ENCODE measurements at places on chromosomes 13 and 19. TPM values are rescaled to one million over a fixed set of nuclear protein-coding genes. Genes with fewer than 3 reads are reported as not detected.
A peak's percentile ranks its signal among the peaks of the same experiment; 100 is the strongest.

TUBA3C gene
- not detected for total RNA-seq

DNA sequence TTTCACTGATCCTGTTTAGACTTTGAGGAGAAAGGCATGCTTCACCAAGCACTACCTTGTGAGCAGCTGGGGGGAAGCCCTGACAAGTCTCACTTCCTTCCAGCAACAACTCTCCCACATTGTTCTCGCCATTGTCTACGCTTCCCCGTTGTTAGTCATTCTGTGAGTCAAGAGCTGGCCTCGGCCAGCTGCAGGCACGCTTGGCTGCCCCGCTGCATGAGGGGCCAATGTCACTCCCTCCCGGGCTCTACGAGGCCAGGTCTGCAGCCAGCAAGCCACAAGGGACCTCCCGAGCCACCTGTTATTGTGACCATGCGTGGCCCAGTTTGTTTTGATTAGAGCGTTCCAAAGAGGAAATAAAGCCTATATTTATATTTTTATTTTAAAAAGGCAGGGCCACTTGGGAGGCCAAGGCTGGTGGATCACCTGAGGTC, 220.9 kb downstream of the FOXO1 start:
- peak; percentile 60 for DNase-seq
- H3K36me3 ChIP-seq, result no peaks in the 10 kb centered on the region
- no peak overlapping the region for H3K27ac ChIP-seq
- no peaks in the 10 kb centered on the region for H3K27me3 ChIP-seq
- H3K4me3 ChIP-seq, result no peak overlapping the region

GRCh38 chr13:68078874-68079273, 848.7 kb upstream of the PCDH9 start:
- H3K36me3 ChIP-seq, result no peaks in the 10 kb centered on the region
- DNase-seq, result no peak
- no peak overlapping the region for H3K4me3 ChIP-seq
- H3K4me1 ChIP-seq, result no peaks in the 10 kb centered on the region

TEKTIP1 gene
- total RNA-seq, result 5.2 TPM

GRCh38 chr13:108087810-108088209, 127.5 kb downstream of the LIG4 start:
- H3K36me3 ChIP-seq, result no peaks in the 10 kb centered on the region
- H3K4me1 ChIP-seq, result no peaks in the 10 kb centered on the region
- H3K27ac ChIP-seq, result no peak overlapping the region
- no peaks in the 10 kb centered on the region for H3K27me3 ChIP-seq
- no peak overlapping the region for H3K4me3 ChIP-seq

DNA sequence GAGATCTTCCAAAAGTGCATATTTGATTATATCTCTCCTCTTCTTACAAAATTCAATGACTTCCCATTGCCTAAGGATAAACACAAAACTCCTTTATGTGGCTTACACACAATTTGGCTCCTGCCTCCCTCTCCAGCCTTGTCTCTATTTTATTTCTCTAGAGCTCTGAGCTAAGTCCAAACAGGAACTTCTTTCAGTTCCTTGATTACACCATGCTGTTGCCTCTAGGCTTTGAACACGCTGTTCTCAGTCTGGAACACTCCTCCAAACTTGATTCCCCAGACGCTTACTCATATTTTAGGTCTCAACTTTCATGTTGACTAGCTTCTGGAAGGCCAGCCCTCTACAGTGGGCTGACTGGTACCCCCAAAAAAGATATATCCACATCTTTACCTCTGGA, 258.5 kb downstream of the COG6 start:
- H3K4me1 ChIP-seq, result no peaks in the 10 kb centered on the region
- no peak overlapping the region for H3K27ac ChIP-seq
- H3K4me3 ChIP-seq, result no peak overlapping the region
- H3K27me3 ChIP-seq, result no peaks in the 10 kb centered on the region

RASIP1 gene
- 10.1 TPM for total RNA-seq

- H3K27ac ChIP-seq, result peak overlapping the region; percentile 95
- peaks cover 39% of the 10 kb centered on the region for H3K4me1 ChIP-seq
Observed at GRCh38 chr19:46715975-46716671, 791 bp downstream of the PRKD2 start.

CYP4F11 gene
- not detected for total RNA-seq

GRCh38 chr19:40363069-40363468, 14.6 kb downstream of the PLD3 start:
- no peak overlapping the region for H3K27ac ChIP-seq
- H3K27me3 ChIP-seq, result no peaks in the 10 kb centered on the region
- no peak overlapping the region for H3K4me3 ChIP-seq

- no peaks in the 10 kb centered on the region for H3K27me3 ChIP-seq
- peak overlapping the region; percentile 86 for H3K27ac ChIP-seq
- peak; percentile 94 for DNase-seq
- no peaks in the 10 kb centered on the region for H3K36me3 ChIP-seq
- no peak overlapping the region for H3K4me3 ChIP-seq
Observed at GRCh38 chr19:18156841-18157464, 4.0 kb downstream of the PIK3R2 start.

ZNF667 gene
- 6.4 TPM for total RNA-seq

DNA sequence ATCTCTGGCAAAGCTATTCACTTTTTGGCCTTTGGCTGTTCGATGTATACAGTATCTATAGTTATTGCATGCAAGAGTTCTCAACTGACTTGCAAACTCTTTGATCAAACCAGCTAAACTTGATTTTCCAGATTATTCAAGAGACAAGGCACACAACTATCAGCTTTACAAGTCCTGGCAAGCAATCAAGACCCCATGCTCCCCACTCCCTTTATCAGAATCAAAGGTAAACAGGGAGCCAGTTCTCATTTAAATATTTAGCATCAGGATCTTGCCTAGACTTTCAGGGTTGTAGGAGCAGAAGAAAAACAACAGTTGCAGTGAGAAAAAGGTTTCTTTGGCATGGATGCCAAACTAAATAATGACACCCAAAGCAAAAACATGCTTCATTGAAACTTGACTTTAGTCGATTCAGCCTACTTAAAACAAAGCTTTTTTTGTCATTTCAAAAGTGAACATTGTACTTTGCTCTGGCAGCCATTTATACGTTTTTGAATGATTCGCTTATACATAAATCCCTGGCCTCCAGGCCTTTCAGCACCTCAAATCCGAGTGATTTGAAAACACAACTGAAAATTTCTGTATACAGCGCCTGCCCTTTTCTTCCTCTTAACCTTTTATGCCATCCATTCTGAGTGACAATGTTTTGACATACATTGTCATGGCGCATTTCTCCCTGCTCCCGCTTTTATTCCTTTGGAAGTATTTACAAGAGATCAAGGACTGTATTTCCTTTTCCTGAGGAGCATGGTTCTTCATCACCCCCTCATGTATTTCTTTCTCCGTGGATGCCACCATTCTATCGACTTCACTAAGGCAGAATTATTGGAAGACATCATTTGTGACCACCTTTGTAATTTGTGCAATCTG, 340.8 kb downstream of the KLF5 start:
- H3K27me3 ChIP-seq, result no peaks in the 10 kb centered on the region
- peaks cover 45% of the 10 kb centered on the region for H3K4me1 ChIP-seq
- H3K27ac ChIP-seq, result peak overlapping the region; percentile 73

DNA sequence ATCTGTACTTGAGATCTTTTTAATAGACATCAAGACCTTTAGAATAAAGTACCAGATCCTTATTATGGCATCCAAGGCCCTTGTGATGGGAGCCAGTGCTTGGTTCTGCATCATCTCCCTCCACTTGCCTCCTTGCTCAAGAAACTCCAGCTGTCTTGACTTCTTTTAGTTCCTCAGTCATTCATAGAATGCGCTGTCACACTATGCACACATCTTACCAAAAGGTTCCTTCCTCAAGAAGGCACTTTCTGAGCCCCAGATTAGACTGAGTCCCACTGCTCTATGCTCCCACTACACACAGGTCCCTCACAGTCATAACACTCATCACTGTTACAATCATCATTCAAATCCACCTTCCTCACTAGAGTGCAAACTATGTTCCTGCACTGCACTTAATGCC, 57.8 kb upstream of the ITM2B start:
- no peak overlapping the region for H3K4me3 ChIP-seq
- H3K27ac ChIP-seq, result no peak overlapping the region
- H3K4me1 ChIP-seq, result no peaks in the 10 kb centered on the region
- no peaks in the 10 kb centered on the region for H3K27me3 ChIP-seq

DNA sequence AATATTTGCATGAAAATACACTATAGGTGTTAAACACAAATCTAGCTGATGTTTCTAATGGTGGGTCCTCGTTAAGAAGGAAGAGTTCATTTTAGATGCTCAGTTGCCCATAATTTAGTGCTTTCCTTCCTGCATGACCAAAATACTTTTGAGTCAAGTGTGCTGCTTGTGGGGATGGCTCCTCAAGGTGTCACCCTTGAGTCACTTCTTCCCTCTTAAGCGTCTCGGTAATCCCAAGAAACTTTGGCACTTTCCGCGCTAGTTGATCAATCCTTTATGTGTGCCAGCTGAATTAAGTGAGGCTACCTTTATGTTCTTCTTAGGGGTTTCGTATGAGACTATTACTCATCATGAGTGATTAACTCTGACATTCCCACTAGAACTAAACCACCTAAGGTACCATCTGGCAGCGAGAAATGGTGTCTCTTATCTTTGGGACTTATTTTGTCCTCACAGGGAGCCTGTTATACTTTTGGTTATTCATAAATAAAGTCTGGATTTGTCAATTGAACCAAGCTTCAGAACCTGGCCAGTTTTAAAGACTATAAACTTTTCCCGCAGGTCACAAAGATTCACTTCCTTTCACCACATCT, 106.8 kb downstream of the NHLRC3 start:
- H3K4me1 ChIP-seq, result no peaks in the 10 kb centered on the region
- peaks cover 8% of the 10 kb centered on the region for H3K27me3 ChIP-seq
- no peaks in the 10 kb centered on the region for H3K36me3 ChIP-seq
- H3K4me3 ChIP-seq, result no peak overlapping the region

DNA sequence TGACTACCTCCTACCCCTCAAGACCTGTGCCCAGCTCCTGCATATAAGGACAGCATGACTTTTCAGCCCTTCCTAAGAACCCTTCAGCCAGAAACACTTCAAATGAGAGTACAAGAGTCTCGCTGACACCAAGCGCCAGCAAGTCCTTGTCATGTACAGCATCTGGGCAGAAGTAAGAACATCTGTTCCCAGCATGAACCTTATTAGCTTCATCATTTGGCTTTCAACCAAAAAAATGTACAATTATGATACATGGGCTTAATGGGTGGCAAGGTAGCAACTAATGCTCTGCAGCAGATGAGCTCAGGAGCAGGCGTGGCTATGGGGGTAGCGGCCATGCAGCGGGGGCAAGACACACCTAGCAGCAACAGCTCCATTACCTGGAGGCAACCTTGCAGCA, 487.6 kb downstream of the COG6 start:
- no peak overlapping the region for H3K4me3 ChIP-seq
- H3K27ac ChIP-seq, result no peak overlapping the region
- H3K27me3 ChIP-seq, result no peaks in the 10 kb centered on the region

DNA sequence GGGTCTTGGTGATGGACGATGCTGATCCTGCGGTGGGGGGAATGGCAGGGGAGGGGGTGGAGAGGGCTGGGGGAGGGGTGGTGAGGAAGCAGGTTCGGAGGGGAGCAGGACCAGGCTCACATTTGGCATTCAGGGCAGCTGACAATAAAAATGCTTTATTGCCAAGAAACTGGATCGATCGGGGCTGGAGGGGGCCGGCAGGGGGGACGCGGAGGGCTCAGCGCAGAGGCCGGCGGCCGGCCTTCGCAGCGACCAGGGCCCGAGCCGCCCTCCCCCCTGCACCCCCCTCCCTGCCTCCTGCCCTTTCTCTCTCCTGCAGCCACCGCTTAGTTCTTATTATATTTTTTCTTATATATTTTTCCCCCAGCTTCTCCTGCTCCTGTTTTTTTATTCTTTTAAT, 18.1 kb upstream of the POU2F2 start:
- peaks cover 72% of the 10 kb centered on the region for H3K27me3 ChIP-seq
- no peak overlapping the region for H3K4me3 ChIP-seq
- no peaks in the 10 kb centered on the region for H3K36me3 ChIP-seq
- H3K4me1 ChIP-seq, result no peaks in the 10 kb centered on the region
- no peak for DNase-seq

DNA sequence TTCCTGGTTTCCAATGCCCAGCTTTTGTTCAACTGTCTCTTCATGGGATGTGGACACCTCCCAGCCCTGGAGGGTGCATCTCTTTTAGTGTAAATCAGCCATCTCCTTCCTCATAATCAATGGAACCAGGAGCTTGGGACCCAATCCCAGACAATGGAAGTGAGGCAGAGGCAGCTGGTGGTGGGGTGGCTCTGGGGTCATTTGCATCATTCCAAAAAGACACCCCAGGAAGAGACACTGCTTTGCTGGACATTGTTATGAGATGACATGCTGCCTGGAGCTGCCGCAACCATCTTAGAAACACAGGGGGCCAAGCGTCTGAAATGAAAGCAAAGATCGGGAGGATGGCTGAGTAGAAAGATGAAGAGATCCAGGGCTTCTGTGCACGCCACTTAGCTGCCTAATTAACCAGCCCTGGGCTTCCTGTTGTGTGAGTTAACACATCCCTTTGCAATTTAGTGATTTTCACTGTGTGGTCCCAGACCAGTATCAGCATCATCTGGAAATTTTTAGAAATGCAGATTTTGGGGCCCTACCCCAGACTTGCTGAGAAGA, 36.1 kb downstream of the IRS2 start:
- DNase-seq, result no peak
- no peak overlapping the region for H3K4me3 ChIP-seq
- H3K36me3 ChIP-seq, result no peaks in the 10 kb centered on the region
- no peaks in the 10 kb centered on the region for H3K4me1 ChIP-seq

DNA sequence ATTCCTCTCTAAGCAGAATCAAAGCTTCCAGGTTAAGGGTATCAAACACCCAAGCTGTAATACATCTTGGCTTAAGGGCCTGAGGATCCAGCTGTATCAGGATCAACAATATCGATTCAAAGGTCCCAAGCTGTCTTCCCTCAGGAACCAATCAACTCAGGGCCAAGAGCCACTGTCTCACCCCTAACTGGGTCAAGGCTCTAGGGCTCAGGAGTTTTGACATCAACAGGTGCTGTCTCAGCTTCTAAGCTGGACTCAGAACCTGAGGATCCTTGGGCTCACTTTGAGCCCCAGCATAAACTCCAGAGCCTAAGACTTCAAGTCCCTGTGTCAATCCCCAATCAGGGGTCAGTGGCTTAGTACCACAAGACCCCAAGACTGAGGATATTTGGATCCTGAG, 917 bp downstream of the FBXW9 start:
- no peak overlapping the region for H3K27ac ChIP-seq
- H3K27me3 ChIP-seq, result no peaks in the 10 kb centered on the region
- H3K4me1 ChIP-seq, result no peaks in the 10 kb centered on the region
- DNase-seq, result no peak
- no peak overlapping the region for H3K4me3 ChIP-seq

PRTN3 gene
- total RNA-seq, result not detected

Measured in transverse colon (tissue), 4 donors.